Fibroblast of upper back skin (primary cell): ENCODE measurements at places on chromosomes 4 and X.

DNA sequence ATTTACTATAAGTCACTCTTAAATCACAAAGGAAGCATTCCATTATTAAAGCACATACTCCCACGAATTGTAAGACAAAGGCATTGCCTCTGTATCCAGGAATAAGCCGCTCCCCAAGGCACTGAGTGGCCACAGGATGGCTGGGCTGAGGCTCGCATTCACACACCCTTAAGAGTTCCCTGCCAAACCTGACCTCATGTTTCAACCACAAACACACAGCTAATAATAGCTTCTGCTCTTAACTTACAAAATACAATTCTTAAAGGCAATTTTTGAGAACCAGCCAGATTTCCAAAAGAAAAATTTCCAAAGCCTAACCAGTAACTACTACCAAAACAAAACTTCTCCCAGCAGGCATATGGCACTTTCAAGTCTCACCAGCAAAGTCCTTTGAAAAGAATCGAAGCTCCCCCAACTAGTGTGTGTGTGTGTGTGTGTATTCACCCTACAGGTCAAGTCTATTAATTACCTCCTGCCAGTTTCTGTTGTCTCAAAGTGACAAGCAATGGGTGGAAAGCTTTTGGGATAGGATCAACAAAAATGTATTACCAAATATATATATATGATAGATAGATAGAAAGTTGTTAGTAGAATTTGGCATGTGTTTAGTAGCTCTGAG, 36.0 kb downstream of the ARHGAP6 start:
- peak; percentile 86 for DNase-seq

DNA sequence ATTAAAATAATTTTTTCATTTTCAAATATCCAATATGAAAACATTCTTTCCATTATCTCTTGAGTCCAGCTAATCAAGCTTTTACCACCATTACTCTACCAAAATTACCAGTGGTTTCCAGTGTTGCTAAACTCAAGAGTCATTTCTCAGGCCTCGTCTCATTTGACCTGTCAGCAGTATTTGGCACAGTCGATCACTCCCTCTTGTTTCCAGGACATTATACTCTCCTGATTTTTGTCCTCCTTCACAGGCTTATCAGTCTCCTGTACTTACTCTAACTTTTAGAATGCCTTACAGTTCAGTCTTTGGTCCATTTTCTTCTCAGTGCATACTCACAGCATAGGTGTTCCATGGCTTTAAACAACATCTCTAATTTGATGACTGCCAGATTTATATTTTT, 11.6 kb downstream of the USP38 start:
- no peak for DNase-seq

DNA sequence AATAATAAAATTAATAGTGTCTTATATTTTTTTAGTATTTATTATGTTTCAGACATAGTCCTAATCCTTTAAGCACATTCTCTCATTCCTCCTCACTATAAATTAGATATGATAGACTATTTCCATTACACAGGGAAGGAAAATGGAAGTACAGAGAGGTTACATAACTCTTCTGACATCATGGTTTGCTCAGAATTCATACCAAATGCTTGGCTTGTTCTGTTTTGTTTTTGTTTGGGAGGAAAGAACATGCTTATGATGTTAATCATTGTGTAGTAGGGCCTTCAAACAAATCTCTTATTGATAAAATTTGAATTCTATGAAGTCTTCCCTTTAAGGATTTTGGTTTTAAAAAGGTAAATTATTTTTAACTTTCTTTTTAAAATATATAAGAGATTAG, 59.5 kb downstream of the RXFP1 start:
- no peak for DNase-seq

DNA sequence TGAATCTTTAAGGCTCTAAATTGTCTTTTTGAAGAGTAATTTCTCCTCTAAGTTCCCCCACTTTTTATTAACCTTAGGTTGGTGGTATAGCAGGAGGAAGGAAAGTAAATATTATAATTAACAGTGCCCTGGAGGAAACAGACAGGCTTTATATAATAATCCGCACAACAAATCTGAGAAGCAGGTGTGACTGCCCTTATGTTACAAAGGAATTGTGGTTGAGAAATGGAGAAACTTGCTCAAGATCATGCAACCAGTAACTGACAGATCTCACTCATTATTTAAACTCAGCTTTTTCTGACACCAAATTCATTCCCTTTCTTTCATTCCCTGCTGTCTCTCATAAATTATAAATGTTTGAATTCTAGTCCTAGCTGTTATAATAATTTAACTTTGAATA, 282.0 kb downstream of the PPP3CA start:
- no peak for DNase-seq

- DNase-seq, result peak; percentile 18
Measured at GRCh38 chr4:111717921-111718320, 427.3 kb upstream of the FAM241A start.

DNA sequence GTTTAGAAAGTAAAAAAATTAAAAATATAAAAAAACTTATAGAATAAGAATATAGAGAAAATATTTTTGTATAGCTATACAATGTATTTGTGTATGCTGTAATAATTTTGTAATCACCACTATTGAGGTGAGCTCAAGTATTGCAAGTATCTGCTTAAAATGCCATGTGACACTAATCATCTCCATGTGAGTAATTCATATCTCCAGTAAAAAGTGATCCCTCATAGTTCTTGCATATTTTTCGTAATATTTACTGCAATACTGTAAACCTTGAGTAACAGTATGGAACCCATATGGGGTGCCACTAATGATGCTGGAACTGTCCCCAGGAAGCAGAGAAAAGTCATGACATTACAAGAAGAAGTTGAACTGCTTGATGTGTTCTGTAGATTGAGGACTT, 43.2 kb upstream of the HUWE1 start:
- DNase-seq, result peak; percentile 22

- DNase-seq, result no peak
Measured at GRCh38 chr4:139887376-139887802, 221.8 kb downstream of the MGST2 start.

DNA sequence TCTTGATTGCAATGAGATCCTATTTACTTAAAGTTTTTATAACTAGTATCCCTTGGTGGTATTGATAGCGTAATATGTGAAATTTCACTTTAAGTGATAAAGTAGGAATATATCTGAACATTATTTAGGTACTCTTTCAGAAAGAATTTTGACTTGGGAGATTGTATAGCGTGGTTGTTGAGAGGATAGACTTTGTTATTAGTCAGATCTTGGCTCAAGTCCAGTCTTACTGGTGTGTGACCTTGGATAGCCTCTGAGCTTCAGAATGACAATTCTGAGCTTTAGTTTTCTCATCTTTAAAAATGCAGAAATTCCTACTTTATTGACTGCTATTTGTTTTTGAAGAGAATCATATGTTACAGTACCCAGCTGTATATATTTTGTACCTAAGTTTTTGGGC, 32.6 kb downstream of the DCK start:
- peak; percentile 85 for DNase-seq

GRCh38 chrX:18351784-18352183, 2.7 kb downstream of the SCML2 start:
- no peak for DNase-seq

- DNase-seq, result no peak
Measured at GRCh38 chrX:19789376-19789775, 98.0 kb downstream of the SH3KBP1 start.

DNA sequence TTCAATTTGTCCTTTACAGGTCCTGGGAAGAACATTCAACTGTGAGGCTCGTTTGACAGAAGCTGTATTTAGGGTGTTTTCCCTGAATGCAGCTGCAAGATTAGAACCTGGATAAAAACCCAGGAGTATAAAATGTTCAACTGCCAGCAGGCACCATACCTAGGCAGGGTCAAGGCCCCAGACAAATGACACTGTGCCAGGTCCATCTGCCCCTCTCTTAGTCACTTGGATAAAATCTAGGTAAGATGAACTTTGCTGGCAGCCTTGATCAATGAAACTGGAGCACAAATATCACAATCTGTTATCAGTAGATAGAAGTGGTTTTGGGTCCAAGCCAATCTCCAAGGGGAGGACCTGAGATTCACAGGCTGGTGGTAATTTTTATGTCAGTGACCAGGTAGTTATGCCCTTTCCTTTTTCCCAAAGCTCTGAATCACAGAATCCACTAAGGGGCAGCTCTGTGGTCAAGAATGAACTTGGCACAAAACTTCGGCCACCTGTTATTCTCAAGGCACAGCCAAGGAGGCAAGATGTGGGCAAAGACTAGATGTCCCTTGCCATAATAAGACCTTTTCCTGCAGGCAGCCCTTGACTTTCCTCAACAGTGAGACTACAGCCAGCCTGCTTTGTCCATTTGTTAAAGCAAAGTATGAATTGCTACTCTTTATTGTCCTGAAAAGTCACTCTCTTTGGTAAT, 501.0 kb downstream of the PPARGC1A start:
- DNase-seq, result no peak

- DNase-seq, result peak; percentile 54
Measured at GRCh38 chr4:94455081-94455480, 3.3 kb downstream of the PDLIM5 start.

DNA sequence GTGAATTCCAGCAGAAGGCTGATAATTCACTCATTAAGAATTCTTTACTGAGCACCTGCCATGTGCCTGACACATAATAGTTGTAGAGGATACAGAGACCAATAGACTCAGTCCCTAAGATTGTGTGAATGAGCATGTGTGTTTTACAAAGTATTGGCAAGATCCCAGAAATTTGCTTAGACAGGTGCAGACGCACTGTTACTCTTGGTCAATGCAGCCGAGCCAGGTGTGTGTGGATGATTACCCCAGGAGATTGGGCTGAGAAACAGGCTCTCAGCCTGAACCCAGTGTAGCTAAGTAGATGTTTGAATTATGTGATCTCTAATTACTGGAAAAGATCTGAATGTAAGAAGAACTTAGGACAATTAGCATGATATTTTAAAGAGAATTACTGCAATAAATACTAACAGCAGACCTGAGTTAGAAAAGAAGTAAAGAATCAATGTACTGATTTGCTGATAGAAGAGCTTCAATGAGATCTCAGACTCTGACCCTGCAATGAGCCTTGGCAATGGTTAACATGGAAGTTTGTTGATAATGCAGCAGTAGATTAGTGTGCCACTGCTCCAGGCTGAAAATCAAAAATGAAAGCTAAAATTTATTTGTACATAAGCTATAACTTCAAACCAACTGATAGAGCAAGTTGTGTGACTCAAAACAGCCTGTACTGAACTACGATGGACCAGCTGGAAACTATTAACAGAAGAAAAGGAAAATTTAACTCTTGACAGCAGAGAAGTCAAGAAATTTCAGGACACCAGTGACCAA, 32.2 kb upstream of the NDST4 start:
- DNase-seq, result no peak

DNA sequence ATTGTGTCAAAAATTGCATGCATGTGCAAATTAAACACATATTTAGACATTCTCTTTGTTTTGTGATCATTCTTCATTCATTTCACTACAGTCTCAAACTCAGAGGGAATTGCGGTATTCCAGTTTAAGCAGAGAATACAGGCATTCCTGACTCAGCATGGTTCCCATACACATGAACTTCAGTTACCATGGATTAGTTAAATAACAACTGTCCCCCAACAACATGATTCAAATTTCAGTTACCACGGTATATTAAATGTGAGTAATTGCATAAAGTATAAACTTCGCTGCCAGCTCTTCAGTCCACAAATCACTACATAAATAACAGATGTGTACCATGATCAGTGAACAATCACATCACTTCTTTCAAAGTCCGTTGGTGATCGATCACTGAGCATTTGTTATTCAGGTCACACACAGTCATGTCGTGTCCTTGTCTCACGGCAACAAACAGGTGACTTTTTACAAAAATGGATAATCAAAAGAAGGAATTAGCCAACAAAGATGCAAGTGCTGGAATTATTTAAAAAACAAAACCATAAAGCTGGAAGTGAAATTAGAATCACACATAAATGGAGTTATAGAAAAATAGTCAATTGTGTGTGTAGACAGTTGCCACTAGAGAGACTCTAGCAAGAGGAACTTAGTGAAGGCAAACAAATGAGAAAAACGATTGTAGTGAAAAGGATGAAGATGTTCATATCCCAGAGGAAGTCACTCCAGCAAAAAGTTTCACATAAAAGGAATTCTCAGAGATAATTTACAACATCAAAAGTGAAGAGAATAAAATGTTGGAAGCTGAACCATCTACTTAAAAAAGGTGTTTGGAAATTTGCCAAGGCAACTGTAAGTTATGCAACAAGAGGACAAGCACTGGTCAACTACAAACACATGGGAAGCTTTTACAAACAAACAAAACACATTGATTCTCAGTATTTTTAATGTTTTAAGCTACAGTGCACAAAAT, 138.6 kb upstream of the SMARCAD1 start:
- DNase-seq, result no peak

GRCh38 chrX:74510401-74510800, 89.1 kb downstream of the SLC16A2 start:
- no peak for DNase-seq

- no peak for DNase-seq
Measured at GRCh38 chrX:85359051-85359450, 20.4 kb downstream of the POF1B start.

- peak; percentile 70 for DNase-seq
Measured at GRCh38 chr4:149896432-149896831, 80.8 kb upstream of the IQCM start.

GRCh38 chr4:41437111-41437536, 100.8 kb upstream of the LIMCH1 start:
- DNase-seq, result no peak

DNA sequence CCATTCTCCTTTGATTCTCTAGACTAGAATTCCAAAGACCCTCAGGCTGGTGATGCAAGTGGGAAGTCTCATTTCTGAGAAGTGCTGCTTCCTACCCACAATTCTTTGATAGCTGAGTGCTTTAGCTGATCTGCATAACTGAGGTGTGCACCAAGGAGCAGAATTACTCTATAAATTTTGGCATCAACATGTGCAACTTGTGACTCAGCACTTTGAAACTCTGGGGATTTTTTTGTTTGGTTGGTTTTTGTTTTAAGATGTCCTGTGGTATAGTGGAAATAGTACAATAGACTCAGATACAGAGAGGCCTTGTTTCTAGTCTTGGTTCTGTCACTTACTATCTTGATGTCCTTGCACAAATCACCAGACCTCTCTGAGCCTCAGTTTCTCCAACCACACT, 148.4 kb downstream of the AR start:
- DNase-seq, result peak; percentile 73

- DNase-seq, result no peak
Measured at GRCh38 chr4:159107203-159107925, 4.5 kb downstream of the RAPGEF2 start.

DNA sequence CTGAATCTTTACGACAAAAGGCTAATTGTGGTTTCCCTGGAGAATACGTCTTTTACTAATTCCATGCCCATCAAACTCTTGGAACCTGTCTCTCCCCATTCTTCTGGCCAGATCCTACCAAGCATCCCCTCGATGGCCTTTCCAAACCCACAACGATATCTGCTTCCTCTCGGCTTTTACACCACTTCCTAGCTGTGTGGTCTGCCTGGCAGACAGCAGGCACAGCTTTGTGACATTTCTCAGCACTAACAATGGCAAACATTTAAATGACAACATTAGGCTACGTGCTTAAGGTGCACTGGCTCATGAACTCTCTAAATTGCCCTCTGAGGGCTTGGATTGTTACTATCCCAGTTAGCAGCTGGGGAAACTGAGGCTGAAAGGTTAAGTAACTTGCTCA, 141.0 kb downstream of the NSUN7 start:
- no peak for DNase-seq

- DNase-seq, result no peak
Measured at GRCh38 chr4:69058410-69059059, 37.7 kb upstream of the UGT2B7 start.

GRCh38 chrX:629230-630006, 1.2 kb upstream of the SHOX start:
- DNase-seq, result no peak
